Body of pancreas (tissue), 4 donors: ENCODE measurements at places on chromosomes 3 and 15. TPM values are rescaled to one million over a fixed set of nuclear protein-coding genes. Genes with fewer than 3 reads are reported as not detected.

DNA sequence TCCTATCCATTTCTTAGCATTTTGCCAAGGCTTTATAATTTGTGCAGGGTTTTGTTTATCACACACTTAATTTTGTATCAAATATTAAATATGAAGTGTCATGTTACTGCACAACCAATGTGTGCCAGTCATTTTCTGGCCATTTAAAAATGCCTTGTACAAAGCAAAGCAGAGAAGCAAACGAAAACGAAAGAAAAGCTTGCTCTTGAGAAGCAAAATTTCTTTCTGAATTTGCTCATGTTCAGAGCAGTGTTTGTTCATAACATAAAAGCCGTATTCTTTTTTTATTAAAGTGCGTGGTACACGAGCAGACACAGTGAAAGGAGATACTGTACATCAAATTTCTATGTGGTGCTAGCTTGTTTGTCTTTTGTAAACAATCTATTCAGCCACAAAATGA lies 792.6 kb downstream of the NAALADL2 start:
- DNase-seq, result no peak

SLC35G2 gene
- 7.3 TPM for total RNA-seq

DNA sequence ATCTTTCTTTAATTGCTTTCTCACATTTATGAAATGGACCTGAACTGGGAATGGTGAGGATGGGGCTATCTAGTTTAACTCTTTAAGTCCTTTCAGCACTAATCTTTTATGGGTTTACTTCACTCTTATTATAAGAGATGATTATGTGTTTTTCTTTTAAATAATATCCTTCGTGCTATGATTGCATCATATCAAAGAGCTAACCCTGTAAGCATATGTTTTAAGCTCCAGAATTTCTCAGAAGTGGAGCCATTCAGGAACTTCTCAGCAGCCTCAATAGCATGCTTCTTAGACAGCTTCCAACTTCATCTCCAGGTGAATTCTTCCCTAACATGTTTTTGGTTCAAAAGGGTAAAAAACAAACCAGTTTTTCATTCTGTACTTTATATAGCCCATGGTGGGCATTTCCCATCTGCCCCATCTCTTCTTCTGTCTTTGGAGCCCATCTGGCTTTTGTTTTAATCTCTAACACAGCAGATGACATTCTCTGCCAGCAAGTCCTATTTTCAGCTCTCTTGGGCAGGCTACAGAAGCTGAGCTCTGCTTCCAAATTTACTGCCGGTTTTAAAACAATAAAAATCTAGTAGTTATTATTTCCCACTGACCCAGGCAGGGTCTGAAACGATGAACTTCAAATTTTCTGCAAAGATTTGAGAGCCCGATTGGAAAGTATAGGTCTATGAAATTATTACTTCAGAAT lies 26.8 kb upstream of the IL1RAP start:
- no peak for DNase-seq

GRCh38 chr3:185928496-185928895 lies 9.3 kb downstream of the TRA2B start:
- DNase-seq, result no peak

GRCh38 chr3:140906785-140907184 lies 34.9 kb upstream of the SLC25A36 start:
- DNase-seq, result no peak

DNA sequence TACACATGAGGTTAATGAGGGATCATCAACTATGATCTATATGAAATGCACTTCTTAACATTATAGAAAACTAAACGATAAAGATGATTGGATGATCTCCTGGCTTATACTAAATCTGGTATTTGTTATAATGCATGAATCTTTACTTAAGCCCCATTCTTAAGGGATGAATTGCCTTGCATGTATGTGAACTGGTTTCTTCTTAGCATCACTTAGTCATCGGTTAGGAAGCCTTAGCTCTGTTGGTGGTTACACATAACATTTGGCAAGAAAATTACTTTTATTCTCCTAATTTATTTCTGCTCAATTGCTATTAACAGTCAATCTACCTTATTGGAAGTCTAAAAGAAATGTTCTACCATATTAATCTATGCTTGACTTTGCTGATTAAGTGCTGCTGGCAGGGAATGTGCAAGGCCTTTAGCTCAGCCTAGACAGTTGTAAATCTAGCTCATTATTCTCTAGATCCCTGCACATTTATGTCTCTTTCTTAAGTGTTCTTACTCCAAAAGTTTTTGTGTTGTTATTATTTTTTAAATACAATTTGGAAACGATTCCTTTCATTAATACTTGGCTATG lies 356.0 kb downstream of the ZPLD1 start:
- DNase-seq, result no peak

GABRA5 gene
- total RNA-seq, result 0.66 TPM

- no peak for DNase-seq
Measured at GRCh38 chr3:101735833-101736232, 11.4 kb downstream of the CEP97 start.

DNA sequence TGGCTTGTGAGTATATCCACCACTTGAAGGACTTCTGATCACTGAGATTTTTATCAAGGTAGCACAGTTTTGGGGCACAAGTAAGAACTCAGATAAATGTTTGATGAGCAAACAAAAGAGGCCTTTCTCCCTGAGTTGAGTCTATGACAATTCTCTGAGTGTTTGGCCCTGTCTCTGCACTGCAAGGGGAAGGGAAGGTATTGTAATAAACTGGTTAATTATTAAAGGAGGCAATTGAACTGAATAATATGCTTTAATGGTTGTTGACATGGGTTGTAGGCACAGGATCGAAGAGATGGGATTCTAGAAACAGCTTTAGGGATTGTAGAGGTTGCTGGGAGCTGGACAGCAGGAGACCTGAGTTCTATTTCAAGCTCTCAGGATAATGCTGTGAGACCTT lies 95.0 kb upstream of the MRPL3 start:
- no peak for DNase-seq

DNA sequence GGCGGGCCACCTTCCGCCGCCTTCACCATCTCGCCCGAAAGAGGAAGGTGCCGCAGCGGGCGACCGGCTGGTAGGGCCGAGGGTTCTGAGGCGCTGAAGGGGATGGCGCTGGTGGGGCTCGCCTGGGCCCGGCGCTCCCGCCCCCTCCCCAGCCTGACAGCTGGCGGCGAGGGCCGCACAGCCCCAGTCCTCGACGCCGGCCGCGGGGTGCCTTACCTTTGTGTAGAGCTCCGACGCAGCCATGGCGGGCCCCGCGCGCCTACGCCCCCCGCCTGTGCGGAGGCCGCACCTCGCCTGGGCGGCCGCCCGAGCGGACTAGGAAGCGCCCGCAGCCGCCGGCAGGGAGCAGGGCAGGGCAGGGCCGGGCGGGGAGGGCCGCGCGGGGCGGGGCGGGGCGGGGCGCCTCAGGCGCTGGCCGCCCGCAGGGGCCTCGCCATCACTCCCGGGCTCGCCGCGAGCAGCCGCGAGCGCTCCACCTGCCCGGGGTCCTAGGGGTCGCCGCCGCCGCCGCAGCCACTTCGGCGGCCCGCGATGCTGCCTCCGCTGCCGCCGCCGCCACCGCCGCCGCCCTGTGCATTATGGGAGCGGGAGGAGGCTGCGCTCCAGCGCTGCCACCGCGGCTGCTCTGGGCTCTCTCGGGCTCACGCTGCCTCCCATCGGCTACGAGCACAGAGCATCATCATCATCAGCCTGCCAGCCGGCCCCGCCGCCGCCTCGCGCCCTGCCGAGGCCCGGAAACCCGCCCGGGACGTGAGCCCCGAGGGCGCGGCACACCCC lies at the start of gene MYO5A:
Gene MYO5A, minus strand, starts transcription at position 317 of the 777 bp plus-strand sequence. Its CDS starts 74 bp downstream, at position 243.
- DNase-seq, result peak; percentile 55

DNA sequence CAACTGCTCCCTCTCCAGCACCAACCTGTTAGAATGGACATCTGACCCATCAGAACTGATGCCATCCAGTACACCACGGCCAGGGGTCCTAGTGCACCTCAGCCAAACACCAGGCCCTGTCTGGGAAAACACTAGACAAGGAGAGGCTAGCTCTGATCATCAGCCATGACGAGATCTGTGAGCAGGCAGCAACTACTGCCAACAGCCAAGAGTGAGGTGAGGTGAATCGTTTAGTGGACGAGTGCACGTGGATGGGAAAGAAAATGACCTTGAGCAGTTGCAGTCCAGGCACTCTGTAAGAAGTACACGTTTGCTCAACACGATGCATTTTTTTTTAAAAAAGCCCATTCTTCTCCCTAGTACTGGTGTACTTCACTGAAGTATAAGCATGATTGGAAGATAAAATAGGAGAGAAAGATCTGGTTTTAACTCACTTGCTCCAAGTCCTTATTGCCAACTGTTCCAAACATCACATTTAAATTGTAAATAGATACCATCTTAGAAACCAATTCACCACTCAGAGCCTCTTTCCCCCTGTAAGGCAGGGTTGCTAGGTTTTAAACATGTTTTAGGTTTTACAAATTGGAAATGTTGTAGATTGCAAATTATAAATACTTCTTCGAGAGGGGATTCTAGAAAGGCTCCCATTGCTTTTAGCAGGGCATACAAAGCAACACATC lies 5.7 kb downstream of the ST8SIA2 start:
- DNase-seq, result no peak

- DNase-seq, result no peak
Measured at GRCh38 chr15:33344530-33344929, 33.8 kb downstream of the RYR3 start.

- DNase-seq, result no peak
Measured at GRCh38 chr15:71080705-71081104, 34.6 kb upstream of the THSD4 start.

CLDN11 gene
- total RNA-seq, result 3.9 TPM

THAP10 gene
- total RNA-seq, result 3.0 TPM

ACP3 gene
- total RNA-seq, result 1.6 TPM

GRCh38 chr15:70158309-70159000 lies 60.7 kb upstream of the TLE3 start:
- DNase-seq, result no peak

DNA sequence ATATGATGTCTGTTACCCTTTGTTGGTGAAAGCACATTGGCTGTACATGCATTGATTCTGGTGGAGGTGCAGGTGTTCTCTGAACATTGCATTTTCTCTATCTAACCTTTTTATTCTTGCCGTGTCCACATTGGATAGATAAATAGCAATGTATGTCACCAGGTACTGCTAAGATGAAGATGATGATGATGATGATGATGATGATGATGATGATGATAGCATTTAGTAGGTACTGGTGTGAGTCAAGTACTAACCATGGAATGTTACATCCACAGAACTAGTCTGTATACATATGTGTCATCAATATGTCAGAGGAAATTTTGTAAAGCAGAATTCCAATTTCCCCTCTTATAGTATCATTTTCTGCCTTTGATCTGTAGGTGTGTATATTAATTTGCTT lies 36.3 kb downstream of the ARPP21 start:
- no peak for DNase-seq

GOLGA6D gene
- not detected for total RNA-seq

DNA sequence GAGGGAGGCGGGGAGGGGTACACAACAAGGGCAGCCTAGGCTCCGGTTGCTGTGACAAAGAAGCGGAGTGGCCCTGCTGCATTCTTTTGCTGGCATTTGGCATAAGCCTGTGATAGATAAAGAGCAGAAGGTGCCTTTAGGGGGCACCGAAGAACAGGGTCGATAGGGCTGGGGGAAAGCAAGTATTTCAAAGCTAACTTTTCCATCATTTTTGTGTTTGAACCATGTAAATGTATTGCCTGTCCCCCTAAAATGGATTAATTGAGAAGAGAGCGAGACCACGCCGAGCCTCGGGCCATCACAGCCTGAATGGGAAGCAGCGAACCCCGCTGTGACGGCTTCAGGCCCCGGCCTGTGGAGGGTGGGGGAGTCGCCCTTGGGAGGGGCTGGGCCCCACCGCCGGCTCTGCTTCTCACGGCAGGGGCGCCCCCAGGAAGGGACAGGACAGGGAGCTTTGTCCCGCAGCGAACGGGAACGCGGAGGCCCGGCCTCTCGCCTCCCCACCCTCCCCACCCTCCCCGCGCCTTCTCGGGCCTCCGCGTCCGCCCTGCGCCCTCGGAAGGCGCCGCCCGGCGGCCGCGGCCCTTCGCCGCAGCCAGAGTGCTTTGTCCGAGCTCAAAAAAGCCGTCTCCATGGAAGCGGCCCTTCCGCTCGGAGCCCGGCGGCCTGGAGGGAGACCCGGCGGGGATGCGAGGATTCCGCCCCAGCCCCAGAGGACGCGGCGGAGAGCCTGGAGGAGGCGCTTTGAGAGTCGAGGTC lies 32.4 kb upstream of the ALDH1L1 start:
- DNase-seq, result peak; percentile 68

- DNase-seq, result no peak
Measured at GRCh38 chr3:23442598-23443383, 239.7 kb downstream of the UBE2E2 start.

FRMD5 gene
- total RNA-seq, result not detected

- no peak for DNase-seq
Measured at GRCh38 chr15:92788196-92788595, 111.9 kb upstream of the CHD2 start.

GRCh38 chr3:175646865-175647264 lies 787.7 kb downstream of the NAALADL2 start:
- no peak for DNase-seq
